Pericardium fibroblast (primary cell): ENCODE measurements at places on chromosomes 16 and 17. TPM values are rescaled to one million over a fixed set of nuclear protein-coding genes. Genes with fewer than 3 reads are reported as not detected.

Gene BLTP2
- 73.8 and 81.3 TPM in 2 replicates for total RNA-seq

Gene FBXW10B
- total RNA-seq: not detected in 2 replicates

Gene CDH8
- total RNA-seq: not detected in 2 replicates

Gene PIRT
- total RNA-seq: not detected in 2 replicates

Gene HSPB9
- not detected in 2 replicates for total RNA-seq
